ENCODE measurements at places on chromosomes 12 and 14. TPM values are rescaled to one million over a fixed set of nuclear protein-coding genes. Genes with fewer than 3 reads are reported as not detected.

DNA sequence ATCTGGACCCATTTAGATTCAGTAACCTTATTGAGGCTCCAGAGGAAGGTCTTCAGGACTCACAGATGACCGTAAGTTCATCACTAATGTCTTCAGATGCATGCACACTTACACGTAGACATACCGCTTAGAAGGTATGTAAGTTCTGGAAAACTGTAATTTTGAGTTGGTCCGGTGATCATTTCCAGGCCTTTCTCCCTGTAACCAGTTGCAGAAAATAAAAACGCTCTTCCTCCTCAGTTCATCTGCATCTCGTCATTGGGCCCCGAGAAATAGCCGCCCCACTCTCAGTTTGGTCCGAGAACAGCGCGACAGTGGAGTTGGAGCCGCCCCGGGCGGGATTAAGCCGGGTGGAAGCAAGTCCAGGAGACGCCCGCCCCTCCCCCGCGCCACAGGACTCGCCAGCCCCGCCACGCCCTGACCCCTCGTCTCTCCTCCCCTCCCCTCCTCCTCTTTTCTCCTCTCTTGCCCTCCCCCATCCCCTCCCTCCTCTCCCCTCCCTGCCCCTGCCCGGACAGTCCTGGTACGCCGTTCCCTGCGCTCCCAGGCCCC lies 83.7 kb downstream of the TNFAIP2 start:
- DNase-seq, result no peak

AQP2 gene
- not detected for polyA plus RNA-seq

DNA sequence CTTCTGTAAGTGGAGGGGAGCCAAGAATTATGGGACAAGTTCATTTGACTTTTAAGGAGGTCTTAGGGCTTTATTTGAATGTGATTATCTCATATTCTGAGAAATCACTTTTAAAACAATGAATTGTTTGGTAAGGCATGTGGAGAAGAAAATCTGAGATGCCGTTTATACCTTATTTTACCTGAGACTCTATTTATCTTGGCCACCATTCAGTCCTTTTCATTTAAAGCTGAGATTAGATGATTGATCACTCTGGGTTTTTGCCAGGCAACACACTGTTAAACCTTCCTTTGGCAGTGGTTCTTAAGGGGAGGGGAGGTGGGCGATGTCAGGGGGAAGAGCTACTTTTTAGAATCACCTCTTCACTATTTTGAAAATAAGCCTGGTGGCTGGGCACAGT lies 11.4 kb downstream of the CAND1 start:
- DNase-seq, result no peak

MSRB3 gene
- polyA plus RNA-seq, result 60.9 TPM

DNA sequence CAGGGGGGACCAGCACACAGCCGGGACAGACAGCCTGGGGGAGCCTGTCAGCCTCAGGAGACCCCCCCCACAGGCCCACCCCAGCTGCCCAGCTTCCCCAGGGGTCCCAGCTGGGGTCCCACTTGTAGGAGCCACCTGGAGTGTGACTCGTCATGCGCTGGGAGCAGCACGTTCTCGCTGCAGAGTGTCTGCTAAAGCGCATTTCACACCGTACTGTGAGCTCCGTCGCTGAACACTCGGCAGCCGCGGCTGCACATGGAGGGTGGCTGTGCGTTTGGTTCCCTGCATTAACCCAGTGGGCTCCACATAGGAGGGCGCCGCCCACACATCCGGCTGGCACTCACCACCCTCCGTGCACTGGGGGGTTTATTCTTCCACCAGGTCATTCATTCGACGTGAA lies 56.7 kb downstream of the FBRSL1 start:
- DNase-seq, result no peak

GRCh38 chr12:7439579-7440505 lies 4.1 kb downstream of the CD163L1 start:
- DNase-seq, result peak; percentile 11

Data from AG04450 (cell line).